Globus pallidus (tissue), 1 donor: ENCODE measurements at places on chromosomes 5 and 9.

DNA sequence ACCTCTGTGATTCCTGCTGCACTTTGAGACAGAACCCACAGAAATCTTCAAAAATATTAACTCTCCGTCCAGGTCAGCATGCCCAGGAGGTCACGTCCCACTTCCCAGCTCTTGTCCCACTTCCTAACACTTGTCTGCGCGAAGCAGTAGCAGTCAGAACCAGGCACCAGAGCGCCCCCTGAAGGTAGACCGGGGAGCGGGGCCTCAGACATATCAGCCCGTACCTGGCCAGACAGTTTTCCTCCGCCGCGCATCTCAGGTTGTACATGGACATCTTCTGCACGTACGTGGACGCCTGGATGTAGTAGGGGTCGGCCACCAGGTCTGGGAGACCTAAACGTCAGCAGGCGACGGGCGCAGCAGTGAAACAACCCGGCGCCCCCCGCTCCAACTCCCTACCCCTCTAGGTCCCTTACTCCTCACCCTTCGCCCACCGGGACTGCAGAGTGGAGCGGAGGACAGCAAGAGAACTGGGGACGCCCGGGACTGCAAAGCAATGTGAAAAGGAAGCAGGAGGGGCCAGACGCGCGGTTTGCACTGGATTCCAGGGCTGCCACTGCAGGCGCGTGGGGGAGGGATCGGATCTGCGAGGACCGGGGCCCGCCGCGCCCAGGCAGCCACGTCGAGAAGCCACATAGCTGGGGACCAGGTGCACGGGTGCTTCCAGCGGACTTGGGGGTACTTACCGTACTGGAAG lies 1.2 kb downstream of the LOX start:
- DNase-seq = peak; percentile 31

DNA sequence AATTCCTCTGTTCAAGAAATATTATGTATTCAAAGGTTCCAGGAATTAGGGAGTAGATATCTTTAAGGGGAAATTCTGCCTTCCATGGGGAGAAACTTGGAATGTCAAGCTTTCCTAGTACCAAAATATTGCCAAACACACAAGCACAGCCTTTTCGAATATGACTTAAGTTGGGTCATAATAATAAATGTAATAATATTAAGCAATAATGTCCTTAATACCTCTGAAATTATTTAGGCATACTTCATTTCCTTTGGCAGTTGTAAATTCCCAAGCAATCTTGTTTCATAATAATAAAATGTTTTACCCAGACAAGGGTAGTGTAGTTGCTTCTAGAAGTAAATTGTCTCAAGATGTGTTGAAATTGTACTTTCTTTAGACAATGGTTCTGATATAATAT lies 630.3 kb upstream of the CDH18 start:
- no peak for DNase-seq

DNA sequence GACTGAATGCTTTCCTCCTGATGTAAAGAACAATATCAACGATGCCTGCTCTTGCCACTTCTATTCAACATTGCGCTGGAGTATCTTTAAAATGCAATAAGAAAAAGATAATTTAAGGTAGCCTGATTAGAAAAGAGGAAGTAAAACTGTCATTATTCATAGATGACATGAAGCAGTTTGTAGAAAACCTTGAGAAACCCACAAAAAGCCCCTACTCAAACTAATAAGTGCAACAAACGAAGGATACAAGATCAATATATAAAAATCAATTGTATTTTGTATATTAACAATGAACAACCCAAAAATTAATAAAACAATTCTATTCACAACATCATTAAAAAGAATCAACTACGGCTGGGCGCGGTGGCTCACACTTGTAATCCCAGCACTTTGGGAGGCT lies 76.4 kb upstream of the CKMT2 start:
- no peak for DNase-seq

GRCh38 chr5:90113108-90113507 lies 296.4 kb downstream of the CETN3 start:
- DNase-seq = no peak

GRCh38 chr5:169197343-169197742 lies 103.6 kb downstream of the SLIT3 start:
- peak; percentile 25 for DNase-seq

GRCh38 chr5:177472460-177473442 lies 683 bp downstream of the DBN1 start:
- no peak for DNase-seq

- no peak for DNase-seq
These were observed 27.2 kb downstream of the AK3 start for GRCh38 chr9:4713849-4714248.

GRCh38 chr5:139393497-139394122 lies 1.3 kb downstream of the PROB1 start:
- no peak for DNase-seq

DNA sequence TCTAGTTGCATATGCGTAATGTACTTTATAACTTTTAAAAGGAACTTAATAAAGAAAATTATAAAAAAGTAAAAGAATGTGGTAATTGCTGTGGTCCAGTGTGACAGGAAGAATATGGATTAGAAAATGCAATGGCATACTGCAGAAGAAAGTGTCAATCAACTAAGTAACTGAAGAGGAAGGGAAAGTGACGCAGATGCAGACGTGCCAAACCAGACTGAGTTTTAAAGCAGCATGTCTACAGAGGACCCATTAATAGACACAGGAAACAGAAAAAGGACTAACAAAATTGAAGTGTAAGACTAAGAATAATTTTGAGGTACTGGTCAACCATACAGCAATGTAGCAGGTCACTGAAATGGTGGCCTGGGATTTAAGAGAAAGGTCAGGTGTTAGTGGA lies 73.3 kb downstream of the DPYSL3 start:
- no peak for DNase-seq

DNA sequence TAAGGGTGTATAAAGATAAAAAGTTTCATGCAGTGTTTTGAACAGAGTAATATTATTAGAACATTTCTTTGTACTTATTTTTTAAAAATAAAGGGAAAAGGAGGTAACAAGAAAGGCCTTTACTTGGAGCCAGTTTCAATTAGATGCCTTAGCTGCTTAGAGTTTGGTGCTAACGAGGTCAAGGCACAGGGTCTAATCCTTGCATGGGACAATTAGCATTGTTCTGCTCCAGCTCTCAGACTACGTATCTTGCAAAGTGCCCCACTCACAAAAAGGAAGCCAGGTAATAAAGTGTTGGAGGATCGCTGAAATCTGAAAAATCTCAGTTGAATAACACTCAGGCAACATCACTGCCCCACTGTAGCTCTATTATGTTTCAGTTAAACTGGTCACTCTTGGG lies 2011.3 kb downstream of the EFNA5 start:
- no peak for DNase-seq

DNA sequence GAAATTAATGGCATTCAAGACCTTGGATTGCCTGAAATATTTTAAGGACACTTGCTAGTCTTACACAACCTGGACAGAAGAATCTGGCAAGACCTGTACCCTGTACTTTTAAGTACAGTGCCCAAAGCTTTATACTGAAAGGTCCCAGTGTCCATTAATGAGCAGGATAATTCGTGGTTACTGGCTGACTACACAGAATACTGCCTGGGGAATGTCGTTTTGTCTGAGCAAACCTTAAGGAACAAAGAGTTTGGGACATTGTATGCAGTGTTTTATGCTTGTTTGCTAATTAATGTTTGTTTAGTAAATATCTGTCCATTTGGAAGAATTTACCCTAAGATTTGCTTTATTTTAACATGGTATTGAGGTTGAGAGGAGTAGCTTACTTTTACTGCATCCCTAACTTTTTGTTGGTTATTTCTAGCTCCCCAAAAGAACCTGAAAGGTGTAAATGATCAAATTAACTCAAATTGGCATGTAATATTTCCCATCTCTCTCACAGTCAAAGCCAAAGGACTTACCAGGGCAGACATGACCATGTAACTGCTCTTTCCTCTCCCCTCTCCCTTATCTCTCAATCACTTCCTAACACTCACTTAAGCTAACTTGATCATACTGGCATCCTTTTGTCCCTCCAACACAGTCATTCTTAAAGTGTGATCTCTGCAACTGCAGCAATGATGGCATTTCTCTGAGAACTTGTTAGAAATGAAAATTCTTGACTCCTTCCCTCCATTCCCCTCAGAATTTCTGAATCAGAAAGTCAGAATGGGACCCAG lies 15.7 kb downstream of the RANBP3L start:
- no peak for DNase-seq

DNA sequence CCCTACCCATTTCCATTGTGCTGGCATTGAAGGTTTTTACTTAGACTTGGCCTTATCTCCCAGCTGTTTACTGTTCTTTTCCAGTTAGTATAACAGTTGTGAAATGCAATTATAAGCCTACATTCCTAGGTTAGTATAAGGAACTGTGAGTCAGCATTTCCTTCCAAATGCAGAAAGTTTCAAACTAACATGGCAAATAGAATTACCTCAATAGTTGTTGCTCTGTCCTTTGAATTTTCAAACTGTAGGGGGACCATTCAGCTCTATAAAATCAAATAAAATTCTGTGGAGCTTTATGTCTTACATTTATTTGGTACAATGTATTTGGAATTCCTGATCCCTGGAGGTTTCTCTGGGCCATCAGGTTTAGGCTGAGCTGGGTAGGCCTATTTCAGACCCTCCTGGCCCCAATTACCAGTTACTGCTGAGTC lies 47.2 kb downstream of the ARHGEF28 start:
- no peak for DNase-seq

DNA sequence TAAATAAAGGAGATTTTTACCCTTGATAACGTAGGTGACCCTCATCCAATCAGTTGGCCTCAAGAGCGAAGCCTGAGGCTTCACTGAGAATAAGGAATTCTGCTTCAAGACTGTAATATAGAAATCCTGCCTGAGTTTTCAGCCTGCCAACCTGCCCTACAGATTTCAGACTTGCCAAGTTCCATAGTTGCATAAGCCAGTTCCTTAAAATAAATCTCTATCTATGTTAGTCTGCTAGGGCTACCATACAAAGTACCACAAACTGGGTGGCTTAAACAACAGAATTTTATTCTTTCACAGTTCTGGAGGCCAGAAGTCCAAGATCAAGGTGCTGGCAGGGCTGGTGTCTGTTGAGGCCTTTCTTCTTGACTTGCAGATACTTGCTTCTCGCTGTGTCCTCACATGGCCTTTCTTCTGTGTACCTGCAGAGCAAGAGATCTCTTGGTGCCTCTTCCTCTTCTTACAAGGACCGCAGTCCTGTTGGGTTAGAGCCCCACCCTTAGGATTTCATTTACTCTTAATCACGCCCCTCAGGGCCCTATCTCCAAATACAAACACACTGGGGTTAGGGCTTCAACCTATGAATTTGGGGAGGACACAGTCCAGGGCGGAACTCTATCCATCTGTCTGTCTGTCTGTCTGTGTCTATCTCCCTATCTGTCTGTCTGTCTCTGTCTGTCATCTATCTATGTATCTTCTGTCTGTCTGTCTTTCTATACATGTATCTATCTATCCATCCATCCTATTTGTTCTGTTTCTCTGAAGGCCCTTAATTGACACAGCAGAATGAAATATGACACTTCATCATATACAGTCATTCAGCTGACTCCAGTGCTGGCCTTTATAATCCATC lies 17.0 kb upstream of the CMBL start:
- DNase-seq = no peak

DNA sequence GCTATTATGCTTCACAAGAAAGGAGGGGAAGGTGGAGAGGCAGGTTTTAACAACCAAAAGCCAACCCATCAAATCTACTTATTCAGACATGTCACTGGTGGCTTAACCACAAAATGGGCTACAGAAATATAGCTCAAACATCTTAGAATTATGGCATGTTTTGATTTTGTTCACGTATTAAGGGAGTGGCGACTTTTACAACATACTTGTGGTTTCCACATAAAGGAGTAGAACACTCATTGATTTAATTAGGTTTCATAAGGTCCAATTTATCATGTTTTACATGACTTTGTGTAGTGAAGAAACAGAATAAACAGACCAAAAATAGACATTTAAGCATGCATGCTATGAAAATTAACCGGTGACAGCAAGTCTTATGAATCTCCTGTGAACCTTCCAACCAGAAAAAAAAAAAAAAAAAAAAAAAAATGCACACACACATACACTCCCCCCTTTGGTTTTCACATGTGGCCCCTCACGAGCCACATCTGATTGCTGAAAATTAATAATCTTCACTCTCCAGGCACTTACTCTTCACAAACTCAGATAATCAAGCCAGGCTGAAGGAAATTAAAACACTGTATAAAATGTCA lies 5.4 kb downstream of the ZNF608 start:
- DNase-seq = no peak

GRCh38 chr9:100730086-100730485 lies 152.2 kb downstream of the CAVIN4 start:
- DNase-seq = peak; percentile 29

DNA sequence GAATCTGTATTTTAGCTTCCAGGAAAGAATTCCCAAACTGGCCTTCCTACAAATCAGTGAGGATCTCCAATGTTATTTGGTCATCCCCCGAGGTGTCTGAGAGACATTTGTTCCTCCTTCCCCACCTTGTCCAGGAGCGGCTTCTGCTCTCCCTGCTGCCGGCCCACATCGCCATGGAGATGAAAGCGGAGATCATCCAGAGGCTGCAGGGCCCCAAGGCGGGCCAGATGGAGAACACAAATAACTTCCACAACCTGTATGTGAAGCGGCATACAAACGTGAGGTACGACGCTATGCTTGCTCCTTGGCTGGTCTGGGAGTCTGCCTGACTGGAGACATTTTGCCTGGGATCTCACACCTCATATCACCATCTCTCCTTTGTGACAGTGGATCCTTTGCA lies 160.4 kb downstream of the CFAP90 start:
- no peak for DNase-seq

- DNase-seq = no peak
These were observed 90.1 kb upstream of the PITX1 start for GRCh38 chr5:135124128-135124527.

GRCh38 chr5:66197764-66198405 lies 53.8 kb downstream of the SREK1 start:
- DNase-seq = no peak

- DNase-seq = no peak
These were observed 1525.5 kb upstream of the NUDT12 start for GRCh38 chr5:105088102-105088501.

GRCh38 chr5:52466749-52467520 lies 320.8 kb upstream of the ITGA1 start:
- no peak for DNase-seq

GRCh38 chr9:137173796-137174664 lies 2.2 kb upstream of the TMEM210 start:
- DNase-seq = no peak
